ENCODE measurements at places on chromosomes 11 and 22.

DNA sequence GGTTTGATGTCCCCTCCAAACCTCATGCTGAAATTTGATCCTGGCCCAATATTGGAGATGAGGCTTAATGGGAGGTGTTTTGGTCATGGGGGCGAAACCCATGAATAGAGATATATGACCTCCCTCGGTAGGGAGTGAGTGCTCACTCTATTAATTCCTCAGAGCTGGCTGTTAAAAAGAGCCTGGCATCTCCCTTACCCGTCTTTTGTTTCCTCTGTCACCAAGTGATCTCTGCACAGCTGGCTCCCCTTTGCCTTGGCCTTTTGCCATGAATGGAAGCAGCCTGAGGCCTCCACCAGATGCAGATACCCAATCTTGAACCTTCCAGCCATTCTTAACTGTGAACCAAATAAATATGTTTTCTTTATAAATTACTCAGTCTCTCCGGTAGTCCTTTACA, 4.5 kb upstream of the CCDC81 start:
- no peak for DNase-seq

GRCh38 chr11:107413352-107413751, 44.3 kb downstream of the CWF19L2 start:
- no peak for DNase-seq

DNA sequence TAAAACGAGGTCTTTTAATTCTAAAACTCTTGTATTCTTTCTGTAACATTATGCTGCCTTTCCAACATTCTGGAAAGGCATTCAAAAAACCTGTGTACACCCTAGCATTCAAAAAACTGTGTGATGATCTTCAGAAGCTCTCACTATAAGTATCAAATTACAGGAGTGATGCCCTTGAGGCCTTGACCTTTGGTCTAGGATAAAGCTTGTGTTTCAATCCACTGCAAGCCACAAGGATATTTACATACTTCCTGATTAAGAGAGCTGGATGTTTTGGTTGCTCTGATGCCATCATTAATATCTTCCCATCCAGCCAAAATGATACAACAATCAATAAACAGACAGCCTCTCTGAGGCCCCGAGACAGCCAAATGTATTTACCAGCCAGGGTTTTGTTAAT, 11.9 kb downstream of the CLPB start:
- no peak for DNase-seq

DNA sequence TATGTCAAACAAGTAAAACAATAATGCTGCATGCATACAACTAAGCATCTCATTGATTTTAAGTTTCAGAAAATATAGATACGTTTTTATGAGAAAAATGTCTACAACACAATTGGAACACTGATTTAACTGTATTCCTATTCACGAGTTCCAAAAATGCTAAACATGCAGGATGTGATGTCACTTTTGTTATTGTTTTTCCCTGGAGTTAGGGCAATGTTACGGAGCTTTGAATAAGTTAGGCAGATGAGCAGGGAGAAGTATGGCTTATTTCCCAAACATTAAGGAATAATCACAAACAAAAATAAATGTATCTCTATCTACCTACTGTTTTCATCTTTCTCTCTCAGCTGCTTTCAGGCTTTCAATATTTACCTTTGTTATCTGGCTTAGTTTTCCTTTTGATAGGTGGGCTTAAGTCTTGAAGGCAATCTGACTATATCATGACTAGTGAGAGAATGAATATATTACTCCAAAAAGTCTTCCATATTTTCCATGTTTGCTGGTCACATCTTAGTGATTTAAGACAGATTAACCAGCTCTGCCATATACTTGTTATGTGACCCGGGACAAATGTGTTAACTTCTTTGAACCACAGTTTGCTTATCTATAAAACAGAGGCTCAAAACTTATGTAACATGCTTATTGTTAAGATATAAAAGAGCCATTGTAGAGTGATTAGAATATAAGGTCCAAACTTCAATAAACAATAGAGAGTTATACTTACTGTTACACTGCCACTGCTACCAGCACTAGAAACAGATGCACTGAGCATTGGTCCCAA, 854.4 kb upstream of the CCDC90B start:
- no peak for DNase-seq

- DNase-seq: no peak
Observed at GRCh38 chr22:42258126-42258525, 12.3 kb downstream of the TCF20 start.

- peak; percentile 23 for DNase-seq
Observed at GRCh38 chr22:36471341-36471821, 10.1 kb downstream of the TXN2 start.

DNA sequence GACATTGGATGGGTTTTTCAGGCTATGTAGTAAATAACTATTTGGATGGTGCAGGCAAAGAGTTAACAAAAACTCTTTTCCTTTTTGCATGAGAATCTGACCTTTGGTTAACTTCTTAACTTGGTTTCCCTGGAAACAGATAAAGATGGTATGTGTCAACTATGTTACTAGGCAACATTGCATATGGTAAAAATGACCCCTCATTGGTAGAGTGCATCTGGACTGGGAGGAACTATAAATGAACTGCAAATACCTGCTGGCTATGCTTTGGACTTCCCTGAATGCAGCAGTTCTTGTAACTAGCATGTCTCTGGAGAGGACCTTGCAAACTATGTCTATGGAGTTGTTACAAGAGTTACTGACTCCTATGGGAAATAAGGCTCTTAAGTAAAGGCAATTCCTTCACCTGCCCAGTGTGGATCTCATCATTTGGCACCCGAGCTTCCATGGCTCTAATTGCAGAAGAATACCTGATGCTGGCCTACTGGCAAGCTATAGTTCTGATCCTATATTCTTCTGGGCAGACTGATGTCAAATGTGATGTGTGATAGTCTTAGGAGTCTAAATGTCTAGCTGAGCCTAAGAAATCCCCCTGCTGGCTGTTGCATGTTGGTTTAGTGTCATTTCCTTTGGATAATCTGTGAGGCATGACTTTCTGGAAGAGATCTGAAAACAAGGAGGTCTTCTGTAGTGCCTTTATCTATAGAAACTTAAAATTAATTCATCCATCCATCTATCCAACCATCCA, 126.7 kb upstream of the MTMR2 start:
- peak; percentile 83 for DNase-seq

GRCh38 chr11:114796954-114797721, 118.8 kb downstream of the NXPE2 start:
- no peak for DNase-seq

GRCh38 chr11:9025101-9025850, 21.5 kb upstream of the NRIP3 start:
- no peak for DNase-seq

DNA sequence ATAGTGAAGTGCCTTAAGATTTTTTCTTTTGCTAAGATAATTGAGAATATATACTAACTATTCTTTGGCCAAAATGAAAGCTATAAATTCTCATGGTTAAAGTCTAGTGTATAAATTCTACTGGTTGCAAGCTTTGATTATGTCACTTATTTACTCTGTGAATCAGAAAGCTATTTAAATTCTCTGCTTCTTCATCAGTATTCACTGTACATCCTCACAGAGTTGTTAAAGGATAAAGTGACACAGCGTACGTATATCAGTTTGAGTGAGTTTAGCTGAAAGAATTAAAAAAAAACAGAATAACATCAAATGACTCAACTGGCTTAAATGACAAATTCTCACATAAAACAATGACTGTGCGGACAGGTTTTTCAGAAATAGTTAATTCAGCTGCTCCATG, 453.1 kb downstream of the NELL1 start:
- no peak for DNase-seq

DNA sequence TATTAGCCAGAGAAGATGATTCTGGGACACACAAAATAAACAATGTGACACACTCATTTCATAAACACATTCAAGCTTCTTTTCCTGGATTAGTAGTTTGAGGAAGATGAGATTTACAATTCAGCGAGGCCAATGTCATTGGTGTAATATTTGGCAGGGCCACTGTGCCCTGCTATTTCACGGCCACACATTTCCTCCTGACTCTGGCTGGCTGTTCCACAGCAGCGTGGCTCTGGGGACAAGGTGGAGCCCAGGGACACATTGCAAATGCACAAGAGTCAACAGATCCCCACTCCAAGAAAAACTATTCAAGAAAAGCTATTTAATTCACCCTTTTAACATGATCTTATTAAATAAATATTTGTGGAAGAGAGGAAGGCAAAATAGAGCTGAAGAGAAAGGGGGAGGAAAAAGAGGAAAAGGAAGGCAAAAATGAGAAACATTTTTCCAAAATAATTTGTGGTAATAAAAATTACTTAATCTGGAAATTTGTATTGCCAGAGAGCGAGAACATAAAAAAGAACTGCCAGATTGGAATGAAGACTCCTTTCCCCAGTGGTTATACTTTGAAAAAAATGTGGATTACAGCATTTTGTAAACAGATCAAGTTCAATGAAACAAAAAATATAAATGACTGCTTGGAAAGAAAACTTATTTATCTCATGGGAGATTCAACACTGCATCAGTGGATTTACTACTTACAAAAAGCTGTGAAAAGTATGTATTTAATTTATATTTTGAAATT, 27.1 kb downstream of the NXPE2 start:
- DNase-seq: no peak

DNA sequence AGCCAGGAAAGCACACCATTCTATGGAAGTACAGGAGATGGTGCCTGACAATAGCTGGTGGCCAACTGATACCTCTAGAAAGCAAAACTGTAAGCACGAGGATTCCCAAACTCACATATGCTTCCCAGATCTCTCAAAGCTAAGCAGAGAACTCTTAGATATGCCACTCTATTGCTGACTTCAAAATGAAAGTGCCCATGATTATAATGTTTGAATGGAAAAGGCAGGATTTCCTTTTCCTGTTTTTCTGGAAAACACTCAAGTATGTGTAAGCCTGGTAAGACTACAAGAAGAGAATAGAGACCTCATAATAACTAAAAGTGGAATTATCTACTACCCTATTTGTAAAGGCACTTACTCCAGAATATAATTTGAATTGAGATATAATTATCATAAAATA, 2.6 kb upstream of the CARD18 start:
- DNase-seq: no peak

GRCh38 chr22:48721395-48721669, 1106.3 kb downstream of the BRD1 start:
- DNase-seq: no peak

- DNase-seq: peak; percentile 67
Observed at GRCh38 chr11:13238879-13239514, 38.6 kb upstream of the BMAL1 start.

GRCh38 chr22:22759371-22759770, 115.0 kb downstream of the GGTLC2 start:
- DNase-seq: no peak

- no peak for DNase-seq
Observed at GRCh38 chr22:45472426-45472825, 30.3 kb upstream of the FBLN1 start.

- DNase-seq: no peak
Observed at GRCh38 chr11:60482361-60482760, 10.2 kb upstream of the MS4A12 start.

GRCh38 chr11:115050756-115051155, 372.4 kb downstream of the NXPE2 start:
- no peak for DNase-seq

DNA sequence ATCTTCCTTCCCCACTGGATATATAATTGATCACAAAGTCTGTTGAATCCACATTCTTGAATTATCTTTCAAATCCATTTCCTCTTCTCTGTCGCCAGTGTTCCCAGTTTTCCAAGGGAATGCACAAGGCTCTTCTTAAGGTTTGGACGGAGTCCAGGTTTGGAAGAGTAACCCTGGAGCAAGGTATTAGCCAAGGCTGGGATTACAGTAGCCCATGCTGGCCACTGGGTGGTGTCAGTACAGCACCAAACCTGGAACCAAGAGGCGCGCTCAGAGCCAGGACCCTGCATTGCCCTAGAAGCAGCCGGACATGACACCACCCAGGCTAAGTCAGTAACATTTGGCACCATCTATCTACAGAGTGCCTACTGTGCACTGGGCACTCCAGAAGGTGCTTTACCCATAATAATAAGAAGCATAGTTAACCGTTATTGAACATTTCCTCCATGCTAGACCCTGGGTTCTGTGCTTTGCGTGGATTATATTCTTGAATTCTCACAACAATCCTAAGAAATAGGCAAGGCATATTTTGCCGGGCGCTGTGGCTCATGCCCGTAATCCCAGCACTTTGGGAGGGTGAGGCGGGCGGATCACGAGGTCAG, 48.0 kb upstream of the CLPB start:
- DNase-seq: peak; percentile 88

DNA sequence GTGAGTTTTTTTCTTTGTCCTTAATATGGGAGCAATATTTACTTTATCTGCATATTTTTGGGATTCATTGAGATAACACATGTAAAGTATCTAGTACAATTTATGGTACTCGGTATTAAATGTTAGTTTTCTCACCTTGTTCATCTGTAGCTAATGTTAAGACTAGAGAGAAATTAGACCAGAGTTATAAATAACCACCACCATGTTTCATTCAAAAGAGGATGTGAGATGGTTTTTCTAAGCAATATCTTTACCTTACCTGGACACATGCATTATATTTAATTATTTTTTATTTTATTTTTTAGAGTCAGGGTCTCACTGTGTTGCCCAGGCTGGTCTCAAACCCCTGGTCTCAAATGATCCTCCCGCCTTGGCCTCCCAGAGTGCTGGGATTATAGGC, 18.4 kb downstream of the ARHGAP42 start:
- no peak for DNase-seq

GRCh38 chr11:797296-798092, 587 bp downstream of the SLC25A22 start:
- DNase-seq: peak; percentile 70

DNA sequence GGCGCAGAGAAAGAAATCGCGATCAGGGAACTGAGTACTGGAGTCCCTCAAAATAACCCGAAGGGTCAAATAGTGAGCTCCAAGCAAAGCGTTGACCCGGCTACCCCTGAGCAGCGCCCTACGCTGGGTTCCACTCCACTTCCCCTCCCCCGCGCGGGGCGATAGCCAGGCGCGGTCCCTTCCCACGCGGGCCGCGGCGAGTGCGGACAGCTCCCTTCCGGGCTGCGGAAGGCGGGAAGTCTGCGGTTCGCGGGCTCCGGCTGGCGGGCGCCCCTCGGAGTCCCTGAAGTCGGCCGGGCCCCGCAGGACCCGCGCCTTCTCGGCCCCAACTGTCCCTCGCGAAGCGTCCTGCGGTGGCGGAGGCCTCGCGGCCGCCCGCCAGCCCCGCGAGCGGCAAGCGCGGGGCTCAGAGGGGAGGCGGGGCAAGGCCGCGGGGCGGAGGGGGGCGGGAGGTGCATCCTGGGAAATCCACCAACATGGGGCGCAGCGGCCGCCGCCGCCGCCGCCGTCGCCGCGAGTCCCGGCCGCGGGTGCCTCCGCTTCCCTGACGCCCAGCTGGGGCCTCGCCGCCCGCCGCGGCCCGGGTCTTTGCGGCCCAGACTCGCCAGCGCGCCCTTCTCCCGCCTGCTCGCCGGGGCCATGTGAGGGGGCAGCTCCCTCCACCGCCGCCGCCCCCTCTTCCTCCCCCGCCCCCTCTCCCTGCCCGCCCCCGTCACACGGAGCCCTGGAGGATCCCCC, at the start of gene QSER1:
Gene QSER1 (plus strand): TSS at position 457 of the 738 bp plus-strand sequence. CDS start 315 bp downstream, outside the sequence.
- peak; percentile 29 for DNase-seq

GRCh38 chr11:22807855-22808570, 21.6 kb downstream of the SVIP start:
- peak; percentile 55 for DNase-seq

- peak; percentile 62 for DNase-seq
Observed at GRCh38 chr11:56876621-56877275, 112.0 kb upstream of the OR5AK2 start.

- no peak for DNase-seq
Observed at GRCh38 chr11:119906376-119906775, 177.4 kb upstream of the NECTIN1 start.

GRCh38 chr22:45645526-45646414, 25.9 kb upstream of the ATXN10 start:
- DNase-seq: peak; percentile 38

GRCh38 chr11:65744026-65744698, 23.6 kb upstream of the RNASEH2C start:
- peak; percentile 20 for DNase-seq

GRCh38 chr22:50201191-50202129, 649 bp downstream of the SELENOO start:
- DNase-seq: no peak
